Fibroblast of skin of left biceps (primary cell): ENCODE measurements at places on chromosomes 1 and 21.

DNA sequence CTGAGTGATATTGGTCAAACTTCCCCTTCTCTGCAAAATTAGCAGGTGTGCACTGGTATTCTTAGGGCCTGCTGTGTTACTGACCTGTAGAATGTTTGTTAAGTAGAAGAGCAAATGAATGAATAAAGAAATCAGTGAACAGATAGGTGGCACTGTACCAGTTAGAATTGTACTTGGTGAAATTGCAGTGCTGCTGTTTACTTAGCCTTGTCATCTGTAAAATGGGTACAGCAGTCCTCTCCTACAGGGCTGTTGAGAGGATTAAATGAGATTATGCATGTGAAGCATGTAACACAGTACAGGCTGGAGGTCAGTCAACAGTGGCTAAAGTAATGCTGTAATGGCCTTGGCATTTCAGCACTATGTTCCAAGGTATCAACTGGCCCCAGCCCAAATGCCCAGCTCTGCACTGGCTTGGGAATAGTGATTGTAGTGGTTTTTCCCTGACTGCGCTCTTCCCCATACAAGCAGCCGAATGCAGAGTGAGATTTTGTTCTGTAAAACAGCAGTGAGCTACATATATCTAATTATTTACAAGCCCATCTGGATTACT, 10.5 kb downstream of the VANGL1 start:
- DNase-seq, result no peak

GRCh38 chr1:29878501-29878900, 642.2 kb downstream of the PTPRU start:
- no peak for DNase-seq

- DNase-seq, result no peak
These were observed 111.6 kb upstream of the ZC3H12A start for GRCh38 chr1:37362594-37363385.

DNA sequence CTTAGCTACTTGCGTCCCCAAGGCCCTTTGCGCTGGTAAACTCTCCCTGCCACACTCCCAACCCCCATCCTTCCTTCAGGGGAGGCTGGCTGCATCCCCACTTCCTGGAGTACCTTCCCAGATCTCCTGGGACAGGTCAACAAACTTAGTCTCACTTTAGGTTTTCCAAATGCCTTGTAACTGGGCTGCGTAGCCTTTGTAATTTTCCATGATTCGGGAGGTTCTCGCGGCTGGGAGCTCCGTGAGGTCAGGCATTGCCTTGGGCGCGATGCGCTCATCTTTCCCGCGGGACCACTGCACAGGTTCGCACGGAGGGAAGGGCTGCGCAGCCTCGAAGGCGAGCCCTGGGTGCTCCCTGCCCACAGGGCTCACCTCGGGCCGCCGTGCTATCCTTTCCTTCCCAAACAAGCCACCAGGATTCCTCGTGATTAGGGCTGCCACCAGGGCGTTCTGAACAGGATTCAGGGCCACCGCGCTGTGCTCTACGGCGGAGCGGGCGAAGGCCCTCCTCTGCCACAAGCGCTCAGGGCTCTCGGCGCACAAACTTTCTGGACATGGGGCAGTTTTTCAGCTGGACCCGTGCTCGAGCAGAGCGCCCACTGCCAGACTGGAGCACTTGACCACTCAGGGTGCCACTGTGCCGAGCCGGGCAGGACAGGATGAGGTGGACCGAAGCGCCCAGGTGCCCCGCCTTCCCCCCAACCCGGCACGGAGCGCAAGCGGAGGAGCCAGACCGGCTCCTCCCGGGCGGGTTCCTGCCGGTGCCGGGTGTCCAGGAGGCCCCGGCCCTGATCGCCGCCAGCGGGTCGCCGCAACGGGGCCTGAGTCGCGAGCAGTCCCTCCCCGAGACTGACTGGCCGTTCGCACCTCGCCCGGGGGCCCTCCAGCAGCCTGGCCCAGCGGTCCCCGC, 1.1 kb downstream of the TMPRSS2 start:
- DNase-seq, result no peak

DNA sequence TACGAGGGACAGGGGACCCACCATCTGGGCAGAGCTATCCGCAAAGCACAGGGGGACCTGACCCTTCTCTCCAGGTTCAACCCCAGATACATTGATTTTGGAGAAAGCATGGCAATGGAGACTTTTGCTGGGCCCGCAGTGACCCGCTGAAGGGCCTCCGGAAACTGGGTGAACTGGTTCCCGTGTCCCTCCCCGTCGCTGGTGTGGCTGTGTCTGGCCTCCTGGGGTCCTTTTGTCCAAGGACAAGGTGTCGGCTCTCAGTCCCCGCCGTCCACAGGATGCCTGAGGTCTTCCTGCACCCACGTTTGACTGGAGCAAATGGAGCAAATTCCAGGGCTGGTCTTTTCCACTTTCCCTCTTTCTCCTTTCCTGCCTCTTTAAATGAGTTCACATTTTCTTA, 176.3 kb downstream of the PRDM16 start:
- no peak for DNase-seq

GRCh38 chr1:247335882-247336281, 4.2 kb upstream of the ZNF496 start:
- no peak for DNase-seq

- no peak for DNase-seq
These were observed 440.0 kb downstream of the USP25 start for GRCh38 chr21:16169779-16170178.

GRCh38 chr1:110150330-110151174, at the start of gene SLC6A17:
Gene SLC6A17 (plus strand): TSS chr1:110150494. CDS start chr1:110166930, 16,436 bp downstream.
- DNase-seq, result peak; percentile 12

GRCh38 chr1:236759252-236759859, 35.7 kb upstream of the MTR start:
- peak; percentile 20 for DNase-seq

DNA sequence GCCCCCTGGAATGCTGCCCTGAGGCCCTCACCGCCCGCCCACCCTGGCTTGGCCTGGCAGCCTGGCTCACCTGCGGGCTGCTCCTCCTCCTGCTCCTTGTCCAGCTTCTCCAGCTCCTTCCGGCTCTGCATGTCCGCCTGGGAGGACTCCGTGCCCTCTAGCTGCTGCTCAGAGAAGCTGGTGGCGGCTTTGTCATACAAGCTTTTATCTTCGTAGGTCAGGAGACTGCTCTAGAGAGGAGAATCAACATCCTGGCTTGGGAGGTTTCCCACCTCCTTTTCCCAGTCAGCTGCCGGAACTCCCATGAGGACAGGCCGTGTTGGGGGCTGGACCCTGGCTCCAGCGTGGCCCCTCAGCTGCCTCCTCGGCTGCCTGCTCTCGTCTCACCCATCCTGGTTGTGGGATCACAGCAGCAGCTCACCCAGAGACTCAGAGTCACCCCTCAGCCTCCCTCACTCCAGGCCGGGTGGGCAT, 36.6 kb upstream of the TMEM52 start:
- DNase-seq, result no peak

GRCh38 chr1:153833171-153833570, 58.0 kb downstream of the SLC27A3 start:
- no peak for DNase-seq

GRCh38 chr1:10538646-10539355, 64.1 kb downstream of the PEX14 start:
- no peak for DNase-seq

DNA sequence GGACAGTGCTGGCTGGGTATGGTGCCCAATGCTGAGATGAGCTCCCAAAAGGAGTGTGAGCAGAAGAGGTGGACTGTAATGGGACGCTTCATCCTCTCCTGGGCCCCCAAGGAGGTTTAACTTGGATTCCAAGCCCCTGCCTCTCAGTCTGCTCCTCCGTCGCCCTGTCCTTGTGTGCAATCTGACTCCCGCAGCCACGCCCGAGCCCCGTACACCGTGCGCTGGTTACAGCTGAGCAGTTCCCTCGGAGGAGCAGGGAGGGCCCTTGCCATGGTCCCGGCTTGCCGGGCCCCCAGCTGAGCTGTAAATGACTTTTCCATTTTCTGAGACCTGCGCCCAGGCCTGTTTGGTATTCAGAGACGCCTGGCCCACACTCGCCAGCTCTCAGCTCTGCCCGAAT, 53.7 kb downstream of the PAX7 start:
- no peak for DNase-seq

GRCh38 chr21:28923439-28923975, 69.2 kb downstream of the LTN1 start:
- DNase-seq, result no peak

- DNase-seq, result no peak
These were observed 52.7 kb upstream of the ST6GALNAC3 start for GRCh38 chr1:76021846-76022245.

- DNase-seq, result peak; percentile 88
These were observed 39.8 kb downstream of the SNAP47 start for GRCh38 chr1:227774821-227775661.

GRCh38 chr1:54791880-54792522, 9.1 kb downstream of the TTC22 start:
- DNase-seq, result no peak

GRCh38 chr1:151802372-151802771, 2.8 kb downstream of the LINGO4 start:
- no peak for DNase-seq

GRCh38 chr1:18934205-18935000, 22.1 kb downstream of the IFFO2 start:
- DNase-seq, result no peak
